ENCODE measurements at places on chromosomes 7 and 10.

- DNase-seq, result no peak
Observed at GRCh38 chr7:74092321-74092963, 8.8 kb downstream of the LIMK1 start.

GRCh38 chr10:30073045-30073766 lies 13.8 kb upstream of the JCAD start:
- DNase-seq, result no peak

DNA sequence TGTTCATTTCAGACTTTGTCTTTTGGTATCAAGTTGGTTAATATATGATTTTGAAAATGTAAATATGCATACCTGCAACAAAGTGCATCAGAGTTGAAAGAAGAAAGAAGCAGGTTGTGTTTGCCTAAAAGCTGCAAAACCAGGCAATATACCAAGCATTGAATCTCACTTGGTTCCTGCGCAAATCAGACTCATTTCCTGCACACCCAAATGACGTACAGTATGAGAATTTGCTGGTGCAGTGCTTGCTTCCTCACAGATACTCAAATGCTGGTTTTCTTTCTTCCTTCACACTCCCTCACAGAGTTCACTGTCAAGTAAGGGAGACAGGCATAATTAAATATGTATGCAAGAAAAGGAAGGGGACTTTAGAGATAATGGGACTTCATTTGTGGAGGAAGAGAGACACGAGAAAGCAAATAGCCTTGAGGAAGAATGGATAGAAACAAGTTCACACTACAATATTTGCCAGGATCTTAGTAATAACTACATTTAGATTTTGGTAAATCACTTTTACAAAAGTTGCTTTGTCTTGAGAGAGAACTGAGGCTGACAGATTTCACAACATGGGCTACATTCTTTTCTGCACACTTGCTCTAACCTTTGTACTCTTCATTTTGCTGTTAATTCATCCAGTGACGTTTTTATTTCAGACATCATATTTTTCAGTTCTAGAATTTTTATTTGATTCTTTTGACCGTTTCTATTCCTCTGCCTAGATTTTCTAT lies 56.9 kb upstream of the AOAH start:
- DNase-seq, result no peak

DNA sequence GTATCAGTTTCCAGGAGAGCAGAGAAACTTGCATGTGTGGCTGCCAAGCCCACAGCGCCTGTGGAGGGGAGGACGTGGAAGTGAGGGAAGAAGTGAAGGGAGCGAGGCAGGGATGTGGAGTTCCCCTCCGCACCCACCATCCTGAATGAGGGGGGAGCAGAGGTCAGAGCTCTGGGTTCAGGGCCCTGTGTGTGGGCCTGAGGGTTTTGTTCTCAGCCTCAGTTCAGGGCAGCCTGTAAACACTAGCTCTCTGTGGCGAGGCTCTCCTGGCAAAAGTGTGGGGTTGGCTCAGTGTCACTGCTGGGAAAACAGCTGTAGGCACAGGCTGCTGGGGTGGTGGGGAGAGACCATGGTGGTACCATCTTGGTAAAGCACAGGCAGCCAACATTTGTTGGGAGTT lies 108.4 kb downstream of the C10orf105 start:
- peak; percentile 62 for DNase-seq

- DNase-seq, result no peak
Observed at GRCh38 chr7:96187735-96188134, 134.2 kb downstream of the SLC25A13 start.

DNA sequence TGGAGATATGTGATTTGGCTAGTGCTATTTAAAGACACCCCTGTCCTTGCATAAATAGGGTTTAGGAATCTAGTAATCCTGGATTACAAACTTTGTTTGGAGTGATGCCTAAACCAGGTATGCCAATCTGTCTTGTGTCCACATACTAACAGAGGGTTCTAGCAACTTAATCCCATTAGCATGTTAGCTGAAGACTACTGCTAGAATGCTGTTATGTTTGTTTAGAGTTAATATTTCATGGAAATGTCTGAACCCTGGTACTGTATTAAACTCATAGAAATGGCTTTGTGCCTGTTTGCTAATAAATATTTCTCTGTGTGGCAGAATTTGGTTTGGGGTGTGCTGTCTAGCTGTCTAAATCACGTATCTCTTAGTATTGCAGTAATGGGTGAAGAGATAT lies 150.8 kb downstream of the PFKFB3 start:
- DNase-seq, result no peak

- DNase-seq, result no peak
Observed at GRCh38 chr10:34495938-34496337, 319.2 kb downstream of the PARD3 start.

DNA sequence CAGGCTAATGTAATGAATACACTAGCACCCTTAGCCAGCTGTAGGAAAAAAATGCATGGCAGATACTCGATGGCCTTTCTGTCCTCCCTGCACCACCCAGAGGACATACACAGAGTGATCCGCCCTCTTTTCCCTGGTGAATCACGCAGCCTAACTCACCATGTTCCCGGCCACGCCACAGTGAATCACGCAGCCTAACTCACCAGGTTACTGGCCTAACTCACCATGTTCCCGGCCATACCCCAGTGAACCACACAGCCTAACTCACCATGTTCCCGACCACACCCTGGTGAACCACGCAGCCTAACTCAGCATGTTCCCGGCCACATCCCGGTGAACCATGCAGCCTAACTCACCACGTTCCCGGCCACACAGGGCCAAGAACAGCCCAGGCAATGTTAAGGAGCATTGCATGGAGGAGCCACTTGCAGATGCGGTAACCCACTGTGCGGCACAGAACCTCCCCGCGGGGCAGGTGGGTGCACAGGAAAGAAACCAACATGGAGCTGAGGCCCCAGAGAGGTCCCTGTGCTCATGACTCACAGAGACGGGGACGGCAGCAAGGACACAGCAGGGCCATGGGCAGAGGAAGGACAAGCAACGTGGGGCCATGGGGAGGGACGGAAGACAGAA lies 508.5 kb downstream of the DNAJB6 start:
- no peak for DNase-seq

DNA sequence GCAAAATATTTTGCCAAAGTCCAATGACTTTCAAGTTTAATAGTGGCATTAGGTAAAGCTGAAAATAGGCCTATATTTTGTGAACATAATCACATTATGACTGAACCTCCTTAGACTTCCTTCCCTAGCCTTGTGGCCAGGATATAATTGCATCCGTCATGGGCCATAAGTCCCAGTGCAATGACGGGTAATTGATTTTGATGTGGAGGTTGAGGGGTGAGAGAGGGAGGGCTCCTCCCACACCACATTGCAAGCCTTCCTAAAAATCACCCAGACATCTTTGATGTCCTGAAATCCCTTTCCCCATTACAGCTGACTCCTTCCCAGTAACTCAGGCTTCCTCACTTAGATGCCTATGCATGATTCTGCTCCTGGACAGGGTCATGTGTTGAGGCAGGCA lies 25.6 kb downstream of the TAS2R41 start:
- no peak for DNase-seq

GRCh38 chr7:100485471-100485876 lies 1.7 kb downstream of the NYAP1 start:
- no peak for DNase-seq

DNA sequence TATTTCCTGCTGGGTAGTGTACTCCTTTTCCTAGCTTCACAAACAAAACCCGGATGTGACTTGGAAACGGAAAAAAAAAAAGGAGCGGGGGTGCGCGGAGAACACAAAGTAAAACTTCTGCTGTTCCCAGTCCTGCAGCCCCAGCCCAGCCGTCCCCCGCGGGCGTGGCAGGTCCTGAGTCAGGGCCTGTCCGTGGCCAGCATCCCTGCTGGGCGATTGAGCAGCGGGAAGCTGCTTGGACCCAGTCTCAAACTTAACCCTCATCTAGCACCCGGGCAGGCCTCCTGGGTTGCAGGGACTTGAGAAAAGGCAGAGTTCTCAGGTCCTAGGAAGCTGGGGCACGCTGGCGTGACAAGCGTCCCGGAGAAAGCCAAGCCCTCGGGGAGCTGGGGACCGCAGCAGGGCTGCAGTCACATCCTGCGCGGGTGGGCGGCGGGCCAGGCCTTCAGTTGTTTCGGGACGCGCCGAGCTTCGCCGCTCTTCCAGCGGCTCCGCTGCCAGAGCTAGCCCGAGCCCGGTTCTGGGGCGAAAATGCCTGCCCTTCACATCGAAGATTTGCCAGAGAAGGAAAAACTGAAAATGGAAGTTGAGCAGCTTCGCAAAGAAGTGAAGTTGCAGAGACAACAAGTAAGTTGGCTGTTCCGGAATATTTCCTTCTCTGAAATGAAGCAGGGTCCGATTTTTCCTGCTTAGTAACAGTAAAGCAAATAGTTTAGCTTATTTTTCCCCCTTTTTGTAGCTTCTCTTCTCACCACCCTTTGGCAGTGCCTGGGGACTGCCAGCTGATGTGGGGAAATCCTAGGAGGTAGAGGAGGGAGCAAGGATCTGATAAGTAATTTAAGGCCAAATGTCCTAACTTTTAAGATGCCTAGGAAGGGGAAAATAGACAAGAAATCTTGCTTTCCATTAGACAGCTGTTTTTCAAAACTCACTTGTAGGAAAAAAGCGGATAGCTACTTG lies at the start of gene GNG11:
Gene GNG11, plus strand, starts transcription at position 129 of the 960 bp plus-strand sequence. Its CDS starts 403 bp downstream, at position 532.
- DNase-seq, result peak; percentile 12

- DNase-seq, result no peak
Observed at GRCh38 chr7:124034754-124035100, 1.9 kb upstream of the TMEM229A start.

- DNase-seq, result no peak
Observed at GRCh38 chr7:95198863-95199262, 125.5 kb downstream of the PON1 start.

DNA sequence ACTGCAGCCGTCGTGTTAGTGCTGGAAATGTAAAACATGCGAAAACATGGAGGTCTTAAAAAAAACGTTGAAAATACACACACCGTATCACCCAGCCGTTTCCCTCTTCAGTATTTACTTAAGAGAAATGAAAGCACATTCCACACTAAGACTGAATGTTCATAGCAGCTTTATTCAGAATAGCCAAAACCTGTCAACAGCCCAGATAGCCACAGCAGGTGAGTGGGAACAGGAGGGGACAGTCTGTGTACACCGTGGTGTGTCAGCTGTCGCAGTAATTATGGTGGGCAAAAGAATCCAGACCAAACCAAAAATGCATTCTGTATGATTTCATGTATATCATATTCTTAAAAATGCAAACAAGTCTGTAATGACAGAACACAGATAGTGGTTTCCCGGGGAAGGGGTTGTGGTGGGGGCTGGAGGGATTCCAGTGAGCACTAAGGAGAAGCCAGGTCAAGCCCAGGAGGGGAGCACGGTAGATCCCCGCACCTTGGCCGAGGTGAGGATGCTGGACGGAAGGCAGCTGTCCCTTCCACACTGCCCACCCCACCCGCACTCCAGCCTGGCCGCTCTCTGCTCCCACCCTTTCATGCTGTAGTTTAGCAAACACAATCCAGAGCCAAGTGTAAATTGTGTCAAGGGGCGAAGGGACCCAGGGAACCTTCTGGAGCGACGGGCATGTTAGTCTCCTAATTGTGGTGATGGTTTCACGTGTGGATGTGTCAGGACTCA lies 123.6 kb downstream of the NKX6-2 start:
- DNase-seq, result no peak

DNA sequence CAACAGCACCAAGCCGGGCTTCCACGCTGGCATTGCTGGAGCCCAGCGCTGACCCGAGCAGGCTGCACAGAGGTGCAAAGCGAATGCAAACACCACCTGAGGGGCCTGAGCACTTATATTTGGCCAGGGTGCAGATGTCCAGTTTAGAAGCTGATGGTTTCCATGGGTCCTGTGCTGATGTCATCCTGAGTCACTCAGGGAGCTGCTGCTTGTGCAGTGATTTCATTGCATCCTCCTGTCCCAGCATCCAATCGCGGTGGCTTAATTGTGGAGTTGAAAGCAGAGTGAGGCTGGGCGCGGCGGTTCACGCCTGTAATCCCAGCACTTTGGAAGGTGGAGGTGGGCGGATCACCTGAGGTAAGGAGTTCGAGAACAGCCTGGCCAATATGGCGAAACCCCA lies 410.2 kb upstream of the KLF6 start:
- no peak for DNase-seq

DNA sequence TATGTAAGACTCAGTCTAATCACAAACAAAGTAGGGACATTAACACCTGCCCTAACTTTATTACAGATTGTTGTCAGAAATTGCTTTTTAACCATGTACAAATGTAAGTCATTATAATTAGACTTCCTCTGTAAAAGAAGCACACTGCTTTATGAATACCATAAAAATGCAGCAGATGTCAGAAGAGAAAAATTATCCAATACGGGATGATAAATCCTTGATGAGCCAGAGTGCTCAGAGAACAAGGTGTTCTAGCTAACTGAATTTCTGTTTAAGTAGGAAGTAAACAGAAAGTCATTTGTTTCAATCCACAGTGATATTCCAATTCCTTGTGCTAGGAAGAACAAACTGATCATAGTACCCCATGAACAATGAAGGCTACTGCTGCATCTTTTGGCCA lies 54.6 kb upstream of the BMPER start:
- no peak for DNase-seq

DNA sequence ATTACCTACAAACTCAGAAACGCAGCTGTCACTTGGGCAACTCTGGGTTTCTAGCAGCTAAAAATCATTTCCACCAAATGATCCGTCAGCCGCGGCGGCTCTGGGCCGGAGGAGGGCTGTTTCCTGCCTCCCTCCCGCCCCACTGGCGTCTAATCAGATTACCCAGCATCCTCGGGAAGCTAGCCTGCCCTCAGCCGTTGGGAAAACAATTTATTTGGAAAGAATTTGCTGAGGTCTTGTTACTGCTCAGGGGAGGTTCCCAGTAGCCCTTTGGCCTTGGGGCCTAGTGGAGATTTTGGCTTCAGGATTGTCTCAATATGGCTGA lies 65.0 kb upstream of the ADGRA1 start:
- DNase-seq, result no peak

GRCh38 chr10:59944339-59944935 lies 38.1 kb upstream of the CCDC6 start:
- no peak for DNase-seq

DNA sequence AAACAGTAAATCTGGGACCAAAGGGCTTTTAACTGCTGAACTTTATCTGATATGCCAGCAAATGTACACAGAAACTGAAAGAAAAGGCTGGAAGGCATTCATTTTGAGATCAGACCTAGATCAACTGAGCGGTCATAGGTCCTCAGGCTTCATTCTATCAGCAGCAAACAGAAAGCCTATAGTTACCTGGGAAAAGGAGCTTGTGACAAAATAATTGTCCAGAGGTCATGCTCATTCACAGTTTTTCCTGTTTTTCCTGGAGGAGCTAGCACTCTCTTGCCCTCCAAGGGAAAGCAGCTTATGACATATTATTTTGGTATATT lies 320.2 kb downstream of the AHR start:
- no peak for DNase-seq

DNA sequence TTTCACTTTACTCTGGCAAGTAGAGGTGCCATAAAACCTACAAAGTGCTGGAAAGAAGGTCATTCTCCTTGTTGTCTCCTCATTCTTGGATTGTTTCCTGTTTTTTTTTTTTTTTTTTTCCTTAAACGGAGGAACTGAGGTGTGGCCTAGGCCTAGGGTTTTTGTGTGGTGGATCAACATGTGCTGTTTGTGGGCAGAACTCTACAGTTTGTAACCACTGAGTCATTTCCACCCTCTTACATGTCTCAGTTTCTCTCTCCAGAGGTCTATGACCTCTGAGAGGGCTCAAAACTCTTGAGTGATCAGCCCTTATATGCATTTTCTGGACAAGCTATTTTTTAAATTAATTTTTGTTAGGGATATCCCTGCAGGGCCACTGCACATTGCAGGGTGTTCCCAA lies 296.0 kb downstream of the PPP1R3A start:
- DNase-seq, result no peak

GRCh38 chr10:22436526-22436892 lies 91.2 kb downstream of the SPAG6 start:
- peak; percentile 48 for DNase-seq
